ENCODE measurements at places on chromosomes 7 and 10.
A peak's percentile ranks its signal among the peaks of the same experiment; 100 is the strongest.

- DNase-seq = no peak
Measured at GRCh38 chr10:35432781-35433338, 96.6 kb downstream of the CCNY start.

GRCh38 chr7:24912874-24913514 is 67.0 kb downstream of the OSBPL3 start:
- no peak for DNase-seq

GRCh38 chr7:152987656-152988055 is 228.1 kb downstream of the ACTR3B start:
- DNase-seq = no peak

- no peak for DNase-seq
Measured at GRCh38 chr10:103852189-103852711, 3.1 kb downstream of the SH3PXD2A start.

- DNase-seq = no peak
Measured at GRCh38 chr10:122466951-122467381, 5.6 kb downstream of the HTRA1 start.

DNA sequence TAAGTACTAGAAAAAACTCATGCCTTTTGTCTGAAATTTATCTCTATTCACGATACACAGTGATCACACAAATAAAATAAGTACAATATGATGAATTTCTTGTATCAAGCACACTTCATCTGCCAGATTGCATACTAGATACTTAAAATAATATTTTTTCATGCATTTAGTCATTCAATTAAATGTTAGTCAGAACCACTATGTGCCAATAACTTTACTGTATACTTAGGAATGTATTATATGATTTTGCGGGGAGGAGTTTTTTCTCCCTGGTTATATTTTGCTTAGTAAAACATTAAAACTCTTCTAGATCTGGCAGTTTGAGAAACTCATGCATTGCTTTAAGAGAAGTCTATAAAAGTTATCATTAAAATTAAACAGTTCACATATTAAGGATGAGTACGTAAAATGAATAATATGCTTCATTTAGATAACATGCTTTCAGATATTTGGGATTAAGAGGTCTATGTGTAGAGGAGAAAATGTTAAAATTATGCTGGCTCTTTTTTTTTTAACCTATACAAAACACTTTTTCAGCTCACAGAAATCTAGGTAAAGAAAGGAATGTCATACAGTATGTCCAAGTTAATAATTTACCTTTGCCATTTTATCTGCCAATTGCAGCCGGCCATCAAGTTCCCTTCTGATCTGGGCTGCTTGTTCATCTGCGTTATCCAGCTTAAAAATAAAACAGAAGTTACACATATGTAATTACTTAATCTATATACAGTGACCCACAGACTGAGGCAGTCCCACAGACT is 70.1 kb downstream of the RNF133 start:
- DNase-seq = no peak

- no peak for DNase-seq
Measured at GRCh38 chr10:117348236-117348635, 27.0 kb downstream of the PDZD8 start.

GRCh38 chr10:89255793-89256192 is 4.2 kb upstream of the LIPA start:
- no peak for DNase-seq

- no peak for DNase-seq
Measured at GRCh38 chr7:77393261-77393660, 22.9 kb downstream of the GSAP start.

GRCh38 chr7:69134316-69134715 is 464.0 kb upstream of the AUTS2 start:
- DNase-seq = no peak

GRCh38 chr7:131139462-131139861 is 188.2 kb upstream of the MKLN1 start:
- no peak for DNase-seq

- no peak for DNase-seq
Measured at GRCh38 chr7:107494315-107494751, 24.5 kb downstream of the GPR22 start.

- no peak for DNase-seq
Measured at GRCh38 chr7:108245523-108246226, 115.5 kb upstream of the LAMB4 start.

DNA sequence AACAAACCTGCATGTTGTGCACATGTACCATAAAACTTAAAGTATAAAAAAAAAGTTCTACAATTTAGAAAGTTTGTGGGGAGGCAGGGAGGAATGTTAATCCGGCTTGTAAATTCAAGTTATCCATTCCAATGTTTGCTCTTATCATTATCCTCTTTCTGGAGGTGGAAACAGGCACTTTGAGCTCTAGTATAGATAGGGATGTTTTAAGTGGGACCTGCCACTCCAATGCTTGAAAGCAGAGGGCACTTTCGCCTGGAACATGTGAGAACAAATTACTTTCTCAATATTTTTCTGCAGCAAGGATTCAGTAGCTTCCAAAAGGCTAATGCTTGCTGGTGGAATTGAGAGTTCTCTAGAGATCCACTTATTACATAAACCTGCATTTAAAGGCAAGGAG is 45.6 kb downstream of the FEZF1 start:
- no peak for DNase-seq

DNA sequence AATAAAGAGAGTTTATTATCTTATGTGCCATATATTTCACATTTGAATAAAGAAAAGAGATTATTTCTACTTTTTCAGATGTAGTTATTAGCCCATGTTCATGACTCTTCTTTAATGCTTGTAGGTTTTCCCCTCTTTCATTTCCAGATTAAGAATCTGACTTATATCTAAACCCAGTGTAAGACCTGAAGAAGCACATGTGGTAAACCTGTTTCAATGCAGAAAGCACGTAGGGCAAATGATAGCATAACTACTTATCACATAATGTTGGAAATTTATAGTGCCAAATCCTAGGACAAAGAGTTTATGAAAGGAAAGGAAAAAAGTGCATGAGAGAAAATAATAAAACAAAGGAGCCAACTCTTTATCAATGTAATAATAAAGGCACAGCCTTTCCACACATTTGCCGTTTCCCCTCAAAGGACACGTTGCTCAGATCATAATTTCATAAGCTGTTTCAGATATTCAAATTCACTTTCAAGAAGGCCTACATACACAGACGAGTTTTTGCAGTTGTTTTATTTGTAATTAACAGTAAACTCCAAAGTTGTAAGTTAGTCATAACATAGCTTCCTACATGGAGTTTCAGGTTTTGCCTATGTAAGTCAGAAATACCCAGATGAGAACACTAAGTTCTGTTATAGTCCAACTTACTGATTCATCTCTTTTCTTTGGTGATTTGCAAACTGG is 88.8 kb upstream of the MDFIC start:
- DNase-seq = no peak

- no peak for DNase-seq
Measured at GRCh38 chr10:88297103-88297502, 286.0 kb downstream of the RNLS start.

DNA sequence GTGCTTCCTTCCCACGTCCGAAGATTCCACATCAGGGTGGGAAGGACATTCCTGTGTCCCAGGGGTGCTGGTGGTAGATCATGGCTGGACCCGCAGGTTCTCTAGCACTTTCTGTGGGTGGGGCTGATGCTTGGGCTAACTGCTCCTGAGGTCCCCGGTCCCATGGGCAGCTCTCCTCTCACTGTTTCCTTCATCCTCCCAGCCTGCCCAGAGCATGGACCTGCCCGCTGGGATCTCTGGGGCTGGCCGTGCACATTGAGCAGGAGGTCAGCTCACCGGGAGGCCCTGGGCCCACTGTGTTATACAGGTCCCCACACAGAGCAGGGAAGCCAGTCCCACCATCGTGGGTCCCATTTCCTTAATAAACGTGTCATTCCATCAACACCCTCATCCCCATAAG is 502.3 kb downstream of the TCERG1L start:
- no peak for DNase-seq

DNA sequence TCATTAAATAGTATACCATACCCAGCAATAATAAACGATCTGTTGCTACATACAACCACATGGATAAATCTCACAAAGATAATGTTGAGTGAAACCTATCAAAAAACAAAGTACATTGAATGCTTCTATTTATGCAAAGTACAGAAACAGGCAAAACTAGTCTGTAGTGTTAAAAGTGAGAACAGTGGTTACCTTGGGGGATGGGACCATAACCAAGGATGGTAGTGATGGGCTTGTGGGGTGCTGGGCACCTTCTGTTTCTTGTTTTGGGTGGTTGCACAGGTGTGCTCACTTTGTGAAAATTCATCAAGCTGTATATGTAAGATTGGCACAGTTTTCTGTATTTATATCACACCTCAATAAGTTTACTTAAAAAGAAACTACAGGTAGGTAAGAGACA is 105.7 kb downstream of the ATE1 start:
- DNase-seq = no peak

GRCh38 chr10:132162021-132162531 is 24.7 kb upstream of the DPYSL4 start:
- DNase-seq = no peak

DNA sequence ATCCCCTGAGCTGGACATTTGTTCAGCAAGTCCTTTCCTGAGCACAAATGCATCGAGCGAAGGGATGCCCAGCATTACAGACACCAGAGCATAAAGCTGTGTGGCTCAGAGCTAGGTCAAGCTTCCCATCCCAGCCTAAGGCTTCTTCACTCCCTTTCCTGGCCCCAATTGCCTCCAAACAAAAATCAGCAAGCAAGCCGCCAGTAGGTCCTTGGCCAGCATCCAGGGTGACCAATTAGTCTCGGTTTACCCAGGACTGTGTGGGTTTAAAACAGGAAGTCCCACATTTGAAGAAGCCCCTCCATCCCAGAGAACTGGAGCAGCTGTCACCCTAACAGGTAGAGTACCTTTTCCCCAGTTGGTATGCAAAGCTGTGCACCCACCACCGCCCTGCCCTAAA is 51.2 kb downstream of the PRKAG2 start:
- DNase-seq = peak; percentile 24

DNA sequence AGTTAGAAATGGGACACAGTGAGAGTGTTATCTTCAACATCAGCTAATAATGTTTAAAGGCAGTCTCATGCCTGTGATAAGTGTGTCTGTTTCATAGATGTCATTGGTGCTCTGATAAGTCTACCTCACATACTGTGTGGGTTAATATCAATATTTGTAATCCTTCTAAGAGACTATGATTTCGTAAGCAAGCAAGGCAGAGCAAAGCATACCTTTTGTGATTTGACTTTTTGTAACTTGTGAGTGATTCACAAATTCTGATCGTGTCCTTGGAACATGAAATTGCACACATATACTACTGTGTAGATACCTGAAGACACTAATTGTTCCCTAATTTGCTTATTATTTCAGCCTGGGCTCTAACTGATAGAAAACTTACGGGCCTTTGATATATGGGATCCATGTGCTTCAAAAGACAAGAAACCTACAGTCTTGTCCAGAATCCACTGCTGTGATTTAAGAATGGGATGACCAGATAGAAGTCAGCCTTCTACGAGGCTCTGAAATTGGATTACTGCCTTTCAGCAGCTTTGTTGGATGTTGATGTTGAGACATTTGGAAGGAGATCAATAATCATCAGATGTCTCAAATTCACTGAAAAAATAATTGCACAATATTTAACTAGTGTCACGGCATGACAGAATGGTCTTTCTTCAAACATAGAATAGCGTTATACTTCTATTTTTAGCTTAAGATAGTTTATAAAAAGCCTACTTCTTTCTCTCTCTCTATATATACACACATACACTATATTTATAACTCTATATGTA is 63.2 kb upstream of the KLF6 start:
- DNase-seq = no peak

- DNase-seq = no peak
Measured at GRCh38 chr10:121268363-121268762, 329.9 kb downstream of the FGFR2 start.

- peak; percentile 44 for DNase-seq
Measured at GRCh38 chr7:100893318-100893895, 2.3 kb downstream of the ACHE start.

DNA sequence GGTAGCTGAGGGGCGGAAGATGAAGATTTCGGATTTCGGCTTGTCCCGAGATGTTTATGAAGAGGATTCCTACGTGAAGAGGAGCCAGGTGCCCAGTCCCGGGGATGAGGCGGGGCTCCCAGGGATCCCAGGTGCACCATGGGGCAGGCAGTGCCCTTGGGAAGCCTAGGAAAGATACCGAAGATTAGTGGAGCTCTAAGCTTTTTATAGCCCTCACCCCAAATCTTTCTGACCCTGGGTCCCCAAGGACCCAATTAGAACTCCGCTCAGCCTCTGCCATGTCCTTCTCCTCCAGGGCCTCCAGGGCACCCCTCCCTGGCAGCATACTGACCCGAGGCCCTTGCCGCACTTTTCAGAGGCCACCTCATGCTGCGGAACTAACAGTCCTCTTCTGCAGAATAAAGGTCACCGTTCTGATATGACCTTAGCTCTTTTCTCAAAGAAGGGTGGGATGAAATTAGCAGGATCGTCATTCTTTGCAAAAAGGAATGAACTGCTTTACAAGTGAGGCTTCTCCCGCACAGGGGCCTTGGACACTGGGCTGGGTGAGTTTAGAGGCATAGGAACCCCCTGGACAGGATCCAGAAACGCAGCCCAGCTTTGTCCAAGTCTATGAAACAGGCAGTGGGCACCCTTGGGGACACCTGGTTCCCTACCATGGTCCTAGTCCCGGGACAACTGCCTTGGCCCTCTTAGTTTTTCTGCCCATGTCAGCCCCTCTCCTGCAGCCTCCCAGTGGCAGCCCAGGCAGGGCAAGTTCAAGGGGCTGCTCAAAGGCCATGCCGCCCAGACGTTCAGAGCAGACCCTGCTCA is 17.9 kb upstream of the CSGALNACT2 start:
- no peak for DNase-seq
